HFFc6 (cell line): ENCODE measurements at places on chromosomes 2 and 18.

DNA sequence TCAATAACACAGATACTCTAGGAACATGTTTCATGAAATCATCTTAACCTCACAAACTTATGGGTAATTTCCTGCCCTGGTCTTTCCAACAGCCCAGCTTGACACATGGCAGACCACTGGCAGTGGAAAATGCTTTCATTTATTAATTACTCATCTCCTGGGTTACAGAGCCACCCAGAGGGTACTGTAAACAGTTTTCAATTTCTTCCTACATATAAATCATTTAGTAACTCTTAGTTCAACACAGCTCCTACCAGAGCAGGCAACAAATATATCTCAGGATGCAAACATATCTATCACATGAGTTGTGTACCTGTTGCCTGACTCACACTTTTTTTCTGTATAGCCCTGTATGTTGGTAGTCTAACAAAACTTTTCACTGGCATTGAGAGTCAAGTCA lies 99.2 kb upstream of the VRK2 start:
- DNase-seq: no peak

DNA sequence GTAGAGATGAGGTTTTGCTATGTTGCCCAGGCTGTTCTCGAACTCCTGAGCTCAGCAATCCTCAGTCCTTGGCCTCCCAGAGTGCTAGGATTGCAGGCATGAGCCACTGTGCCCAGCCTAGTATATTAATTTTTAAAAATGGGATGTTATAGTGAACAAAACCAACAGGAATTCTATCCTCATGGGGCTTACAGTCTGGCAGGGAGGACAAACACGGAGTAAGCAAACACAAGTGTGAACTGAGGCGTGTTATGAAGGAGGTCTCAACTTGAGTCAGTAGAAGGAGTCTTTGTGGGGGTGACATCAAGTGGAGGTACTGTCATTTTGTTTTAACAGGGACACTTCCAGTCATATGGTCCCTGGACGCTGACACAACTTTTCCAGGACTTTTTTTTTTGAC lies 33.1 kb downstream of the EMILIN2 start:
- DNase-seq: no peak

DNA sequence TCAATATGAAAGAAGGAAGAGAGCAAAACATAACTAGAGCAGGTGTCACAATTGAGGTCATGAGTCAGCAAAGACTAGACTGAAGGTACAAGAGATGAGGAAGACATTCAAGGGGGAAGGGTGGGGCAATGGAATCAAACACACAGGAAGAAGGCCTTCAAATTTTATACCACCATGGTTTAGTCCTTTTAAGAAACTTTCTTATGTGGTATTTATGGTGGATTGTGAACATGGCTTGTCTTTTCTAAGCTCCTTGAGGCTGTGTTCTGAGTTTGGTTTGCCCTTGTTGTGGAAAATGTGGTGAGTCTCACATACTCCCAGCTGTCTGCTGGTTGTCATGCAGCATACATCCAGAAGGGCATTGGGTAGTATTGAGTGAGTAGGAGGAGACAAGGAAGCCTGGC lies 62.1 kb downstream of the NABP1 start:
- no peak for DNase-seq

GRCh38 chr2:155350783-155351580 lies 652.5 kb downstream of the KCNJ3 start:
- no peak for DNase-seq

DNA sequence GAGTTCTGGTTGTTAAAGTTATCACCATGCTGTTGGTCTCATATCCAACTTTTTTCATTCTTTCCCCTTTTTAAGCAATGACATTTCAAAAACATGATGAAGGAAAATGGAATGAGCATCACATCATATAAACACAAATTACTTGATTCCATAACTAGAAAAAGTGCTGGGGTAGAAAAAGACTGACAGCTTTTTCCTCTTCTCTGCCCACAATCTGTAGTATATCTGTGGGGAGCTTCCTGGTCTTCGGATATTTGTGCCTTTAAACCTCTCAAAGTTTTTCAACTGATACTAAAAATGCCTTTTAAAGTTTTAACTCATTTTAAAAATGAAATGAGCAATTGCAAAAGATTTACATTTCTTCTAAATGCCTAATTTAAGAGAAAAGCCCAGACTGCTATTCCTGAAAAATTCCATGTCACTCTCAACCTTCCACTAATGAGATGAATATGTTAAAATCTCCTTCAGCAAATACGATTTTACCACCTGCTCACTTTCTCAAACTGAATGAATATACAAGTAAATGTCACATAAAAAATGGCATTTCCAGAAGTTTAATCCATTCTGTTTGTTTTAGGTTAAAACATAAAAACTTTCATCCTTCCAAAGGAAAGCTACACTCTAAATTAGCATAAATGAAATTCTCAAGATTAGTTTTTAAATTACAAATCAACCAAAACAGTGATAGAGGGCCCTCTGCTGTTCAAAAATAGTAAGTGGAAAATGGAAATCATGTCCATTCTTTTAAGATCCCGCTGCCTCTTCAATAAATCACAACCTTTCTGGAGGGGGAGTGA lies 2.1 kb downstream of the DNAH7 start:
- peak; percentile 40 for DNase-seq

- DNase-seq: no peak
Observed at GRCh38 chr18:568731-569130, 11.4 kb upstream of the CETN1 start.

DNA sequence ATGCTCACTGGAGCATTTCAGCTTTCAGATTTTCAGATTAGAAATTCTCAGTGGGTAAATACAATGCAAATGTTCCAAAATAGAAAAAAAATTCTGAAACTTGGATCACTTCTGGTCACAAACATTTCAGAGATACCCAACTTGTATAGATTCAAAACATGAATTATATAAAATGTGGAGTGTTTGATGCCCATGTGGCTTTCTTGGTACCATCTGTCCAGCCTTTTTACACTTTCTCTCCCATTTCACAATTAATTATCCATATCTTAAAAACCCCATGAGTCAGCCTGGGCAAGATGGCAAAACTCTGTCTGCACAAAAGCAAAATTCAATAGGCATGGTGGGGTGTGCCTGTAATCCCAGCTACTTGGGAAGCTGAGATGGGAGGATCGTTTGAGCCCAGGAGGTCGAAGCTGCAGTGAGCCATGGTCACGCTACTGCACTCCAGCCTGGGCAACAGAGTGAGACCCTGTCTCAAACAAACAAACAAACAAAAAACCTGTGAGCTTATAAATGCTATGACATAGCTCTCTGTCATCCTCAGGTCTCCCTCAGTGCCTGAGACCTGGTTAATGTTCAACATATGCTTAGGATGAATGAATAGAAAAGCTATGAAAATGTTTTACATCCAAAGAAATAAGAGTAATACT lies 146.3 kb upstream of the TTC39C start:
- no peak for DNase-seq

DNA sequence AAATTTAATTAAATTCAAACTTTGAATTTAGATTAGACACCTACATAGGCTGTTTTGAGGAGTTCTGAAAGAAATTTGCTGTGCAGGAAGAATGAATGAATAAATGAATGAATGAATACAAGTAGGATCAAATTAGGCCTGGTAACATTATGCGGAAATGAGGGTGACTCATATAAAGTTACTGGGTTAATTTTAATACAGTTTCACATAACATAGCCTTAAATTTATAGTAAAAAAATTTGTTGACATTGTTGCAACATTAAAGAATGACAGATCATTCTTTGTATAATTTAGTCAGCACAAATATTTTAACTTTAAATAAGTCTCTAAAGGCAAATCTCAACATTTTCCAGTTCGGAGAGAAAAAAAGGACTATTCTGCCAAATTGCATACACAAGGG lies 1293.1 kb upstream of the SLC39A10 start:
- DNase-seq: no peak

GRCh38 chr2:64203858-64204632 lies 59.8 kb upstream of the PELI1 start:
- DNase-seq: peak; percentile 2

- DNase-seq: peak; percentile 34
Observed at GRCh38 chr2:181466661-181467576, 9.7 kb downstream of the ITGA4 start.

- no peak for DNase-seq
Observed at GRCh38 chr2:25273985-25274535, 67.7 kb downstream of the DNMT3A start.

DNA sequence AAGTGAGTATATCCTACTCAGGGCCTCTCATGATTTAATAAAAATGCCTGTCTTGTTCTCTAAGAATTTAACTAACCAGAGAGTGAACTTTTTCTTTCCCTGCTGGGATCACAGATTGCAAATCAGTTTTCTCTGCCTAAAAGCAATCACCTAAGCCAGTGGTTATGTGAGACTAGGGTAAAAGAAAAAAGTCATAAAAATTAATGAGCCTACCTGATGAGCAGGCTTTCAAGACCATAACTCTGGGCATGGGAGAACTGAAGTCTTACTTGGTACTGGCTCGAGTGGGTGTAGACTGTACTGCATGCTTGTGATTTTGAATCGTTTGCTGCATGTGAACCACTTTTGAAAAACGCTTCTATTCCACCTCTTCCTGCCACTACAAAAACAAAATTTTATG lies 1677.0 kb upstream of the LRRTM1 start:
- DNase-seq: no peak

- DNase-seq: peak; percentile 10
Observed at GRCh38 chr2:204487447-204488229, 57.6 kb upstream of the PARD3B start.

DNA sequence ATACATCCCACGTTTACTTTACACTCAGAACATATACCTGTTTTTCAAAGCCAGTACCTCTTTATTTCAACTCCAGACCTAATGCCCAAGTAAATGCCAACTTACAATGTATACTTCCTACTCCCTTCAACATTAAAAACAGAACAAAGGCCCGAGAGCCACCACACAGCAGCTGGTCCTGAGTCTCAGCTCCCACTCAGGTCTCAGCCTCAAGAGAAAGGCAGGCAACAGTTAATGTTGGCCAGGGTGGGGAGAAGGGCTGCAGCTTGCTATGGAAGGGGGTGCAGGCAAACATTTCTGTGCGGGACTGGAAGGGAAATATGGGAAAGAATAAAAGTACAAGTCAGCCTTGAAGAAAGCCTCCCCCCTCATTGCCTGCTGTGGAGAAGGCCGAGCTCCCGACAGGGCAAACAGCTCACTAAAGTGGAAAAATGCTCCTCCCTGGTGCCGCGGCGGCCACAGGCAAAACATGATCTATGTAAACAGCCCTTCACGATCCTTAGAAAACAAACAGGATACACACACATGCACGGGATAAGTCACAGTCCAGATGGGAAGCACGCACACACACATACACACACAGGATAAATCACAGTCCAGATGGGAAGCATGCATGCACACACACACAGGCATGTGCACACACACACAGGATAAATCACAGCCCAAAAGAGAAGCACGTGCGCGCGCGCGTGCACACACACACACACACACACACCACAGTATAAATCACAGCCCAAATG lies 67.4 kb downstream of the ADNP2 start:
- DNase-seq: peak; percentile 9
